ENCODE measurements at places on chromosomes 11 and 22.

- no peak for DNase-seq
Measured at GRCh38 chr11:119187123-119187892, 2.0 kb downstream of the NHERF4 start.

DNA sequence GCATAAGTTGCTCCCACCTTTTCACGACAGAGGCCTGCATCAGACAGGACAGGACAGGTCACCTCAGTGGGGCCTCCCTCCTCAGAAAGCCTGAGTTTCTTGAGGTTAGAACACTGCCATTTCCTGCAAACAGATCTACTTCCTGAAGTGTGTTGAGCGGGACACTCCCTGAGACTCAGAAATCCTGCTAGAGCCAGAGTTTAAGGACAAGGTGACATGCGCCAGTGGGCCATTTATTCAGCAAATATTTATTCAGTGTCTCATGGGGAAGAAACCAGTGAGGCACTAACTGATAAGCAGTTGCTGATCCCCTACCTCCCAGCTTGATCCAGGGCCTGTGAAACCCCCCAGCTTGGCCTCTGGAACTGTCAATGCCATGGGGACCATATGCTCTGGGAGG is 454.6 kb downstream of the SOX6 start:
- DNase-seq = no peak

GRCh38 chr11:86990515-86990914 is 35.3 kb upstream of the FZD4 start:
- DNase-seq = peak; percentile 90

DNA sequence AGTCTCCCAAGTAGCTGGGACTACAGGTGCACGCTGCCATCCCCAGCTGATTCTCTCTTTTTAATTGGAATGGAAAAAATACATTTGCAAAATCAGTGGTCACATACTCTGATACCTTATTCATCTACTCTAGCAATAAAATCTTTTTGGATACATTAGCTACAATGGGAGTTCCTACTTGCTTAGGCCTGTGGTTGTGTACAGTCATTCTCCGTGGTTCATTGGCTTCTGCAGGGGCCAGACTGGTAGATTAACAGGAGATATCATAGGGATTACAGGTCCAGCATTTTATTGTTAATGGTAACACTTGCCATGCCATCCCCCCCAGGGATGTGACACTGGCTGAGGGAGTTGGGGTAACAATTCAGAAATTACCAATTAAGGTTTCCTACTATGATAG is 140.0 kb downstream of the ADAMTS15 start:
- DNase-seq = no peak

GRCh38 chr11:103662880-103663279 is 373.6 kb upstream of the DDI1 start:
- no peak for DNase-seq

DNA sequence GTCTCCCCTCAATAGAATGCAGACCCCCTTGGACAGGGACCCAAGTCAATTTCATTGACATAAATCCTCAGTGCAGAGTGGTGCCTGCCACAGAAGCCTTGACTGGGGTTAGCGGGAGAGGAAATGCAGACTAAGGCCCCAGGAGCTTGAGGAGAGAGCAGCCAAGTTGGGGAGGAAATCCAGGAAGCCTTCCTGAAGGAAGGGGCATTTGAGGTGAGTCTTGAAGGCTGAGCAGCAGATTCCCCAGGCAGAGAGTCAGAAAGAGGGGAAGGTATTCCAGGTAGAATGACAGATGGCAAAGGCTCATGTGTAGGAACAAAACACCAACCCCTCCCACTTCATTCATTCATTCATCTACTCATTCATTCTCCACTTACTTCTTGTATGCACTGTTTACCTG is 10.3 kb downstream of the MYEOV start:
- DNase-seq = no peak

- DNase-seq = no peak
Measured at GRCh38 chr22:19361501-19362103, 69.9 kb downstream of the HIRA start.

- DNase-seq = peak; percentile 90
Measured at GRCh38 chr11:63871962-63872799, 33.3 kb downstream of the MARK2 start.

DNA sequence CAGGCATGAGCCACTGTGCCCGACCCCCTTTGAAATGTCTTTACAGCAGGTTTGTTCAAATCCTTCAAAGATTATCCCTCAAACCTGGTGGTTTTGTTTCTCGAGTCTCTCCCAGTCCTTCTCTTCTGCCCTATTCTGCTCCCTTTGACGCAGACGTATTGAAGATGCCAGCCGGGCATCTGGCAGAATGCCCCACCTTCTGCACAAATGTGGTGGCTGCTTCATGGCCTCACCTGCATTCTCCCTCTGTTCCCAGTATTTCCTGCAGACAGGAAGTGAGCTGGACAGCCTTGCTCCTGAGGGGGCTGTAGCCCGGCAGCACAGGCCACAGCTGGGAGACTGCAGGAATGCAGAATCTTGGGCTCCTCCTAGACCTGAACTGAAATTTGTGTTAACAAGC is 4.8 kb upstream of the NAP1L4 start:
- no peak for DNase-seq

- no peak for DNase-seq
Measured at GRCh38 chr22:40878922-40879321, 17.0 kb upstream of the DNAJB7 start.

DNA sequence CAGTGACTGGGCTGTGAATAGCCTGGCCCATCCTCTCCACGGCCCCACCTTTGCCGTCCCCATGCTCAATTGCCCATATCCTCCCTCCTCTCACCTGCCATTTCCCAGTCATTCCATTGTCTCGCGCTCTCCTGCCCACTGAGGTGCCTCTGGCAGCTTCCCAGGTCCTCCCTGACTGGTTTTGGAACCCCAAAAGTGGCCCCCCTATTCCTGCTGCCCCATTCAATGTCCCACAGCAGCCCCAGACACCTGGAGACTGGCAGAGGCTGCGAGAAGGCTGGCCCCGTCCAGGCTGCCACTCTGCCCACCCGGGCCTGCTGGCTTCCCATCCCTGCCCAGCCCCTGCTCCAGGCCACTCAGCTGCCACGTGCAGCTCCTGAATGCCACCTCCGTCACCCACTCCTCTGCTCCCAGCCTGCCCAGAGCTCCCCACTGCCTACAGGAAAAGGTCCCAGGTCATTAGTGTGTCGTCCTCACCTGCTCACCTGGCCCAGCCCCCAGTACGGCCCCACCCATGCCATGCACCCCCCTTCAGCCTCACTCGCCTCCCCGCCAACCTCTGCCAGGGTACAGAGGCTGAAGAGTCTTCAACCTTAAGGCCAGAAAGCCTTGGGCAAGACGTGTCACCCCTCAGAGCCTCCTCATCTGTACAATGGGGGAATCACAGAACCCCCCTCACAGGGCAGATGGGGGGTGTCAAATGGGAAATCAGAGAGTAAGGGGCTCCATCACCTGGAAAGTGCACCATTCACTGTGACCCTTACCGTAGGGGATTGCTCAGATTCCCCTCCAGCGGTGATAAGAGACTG is 37.5 kb downstream of the KCNJ4 start:
- no peak for DNase-seq

- DNase-seq = no peak
Measured at GRCh38 chr22:27111796-27112672, 454.6 kb downstream of the MIAT start.

DNA sequence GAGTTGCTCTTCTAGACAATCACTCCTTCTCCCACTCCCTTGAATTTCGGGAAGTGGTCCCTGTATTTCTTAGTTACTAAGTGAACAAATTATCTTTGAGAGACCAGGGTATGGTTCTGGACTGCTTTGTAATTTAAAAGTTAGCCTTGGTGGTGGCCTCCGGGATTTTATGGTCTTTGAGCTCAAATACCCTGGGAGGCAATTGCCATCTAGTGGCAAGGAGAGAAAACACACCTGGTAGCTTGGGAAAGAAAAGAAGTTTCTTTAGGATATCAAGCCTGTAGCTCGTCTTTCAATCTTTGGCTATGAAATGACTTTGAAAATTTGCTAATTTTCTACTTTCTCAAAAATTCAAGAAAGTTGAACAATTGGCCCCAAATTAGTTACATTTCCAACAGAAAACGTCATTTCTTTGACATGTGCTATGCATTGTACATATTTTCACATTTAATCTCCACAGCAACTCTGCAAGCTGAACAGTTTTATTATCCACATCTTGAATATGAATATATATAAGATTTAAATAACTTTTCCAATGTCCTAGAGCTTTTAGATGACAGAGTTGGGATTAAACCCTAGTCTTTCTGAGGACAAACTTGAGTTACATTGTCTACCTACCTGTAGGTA is 39.1 kb downstream of the MMP27 start:
- peak; percentile 69 for DNase-seq

DNA sequence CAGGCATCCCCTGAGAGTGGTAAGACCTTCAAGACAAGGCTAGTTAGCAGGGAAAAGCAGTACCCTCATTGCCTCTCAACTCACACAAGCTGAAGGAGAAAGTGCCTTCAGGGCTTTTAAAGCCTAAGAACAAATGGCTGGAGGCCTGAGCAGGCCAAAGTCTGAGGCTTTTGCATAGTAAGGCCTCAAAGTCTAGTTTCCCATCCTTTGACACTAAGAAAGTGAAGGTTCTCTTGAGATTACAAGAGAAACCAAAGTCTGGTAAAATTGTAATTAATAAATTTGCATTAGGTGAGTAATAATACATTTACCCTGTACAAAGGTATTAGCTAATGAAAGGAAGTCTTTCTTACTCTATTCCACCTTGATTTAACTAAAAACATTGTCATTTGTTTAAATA is 47.0 kb upstream of the CCDC89 start:
- DNase-seq = no peak

- DNase-seq = no peak
Measured at GRCh38 chr11:26958005-26958701, 35.8 kb upstream of the FIBIN start.

GRCh38 chr11:1139441-1140083 is 18.2 kb upstream of the MUC5AC start:
- DNase-seq = no peak

DNA sequence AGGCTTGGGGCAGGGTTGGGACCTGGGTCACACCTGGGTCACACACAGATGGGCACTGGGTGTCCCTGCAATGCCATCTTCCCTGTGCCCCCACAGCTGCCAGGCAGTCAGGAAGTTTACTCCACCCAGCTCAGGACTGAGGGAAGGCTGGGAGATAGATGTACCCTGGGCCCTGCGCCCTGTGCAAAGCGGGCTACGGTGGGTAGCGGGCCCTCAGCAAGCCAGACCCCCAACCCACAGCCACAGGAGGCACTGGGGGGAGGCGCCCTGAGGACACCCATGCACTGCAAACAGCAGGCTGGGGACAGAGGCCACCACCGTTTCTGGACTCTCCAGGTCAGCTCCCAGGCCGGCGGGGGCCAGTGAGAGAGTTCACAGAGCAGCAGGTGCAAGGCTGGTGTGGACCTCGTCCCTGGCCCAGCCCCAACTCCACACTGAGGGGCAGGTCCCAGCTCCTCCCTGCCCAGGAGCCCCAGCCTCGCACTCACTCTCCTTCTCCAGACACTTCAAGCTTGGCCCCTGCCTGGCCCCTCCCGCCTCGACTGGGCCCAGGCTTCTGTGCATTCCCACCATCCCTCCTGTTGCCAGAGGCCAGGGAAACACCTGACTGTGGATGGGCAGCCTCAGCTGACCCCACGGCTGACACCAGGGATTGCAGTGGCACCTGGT is 4.9 kb downstream of the DUSP8 start:
- DNase-seq = no peak

DNA sequence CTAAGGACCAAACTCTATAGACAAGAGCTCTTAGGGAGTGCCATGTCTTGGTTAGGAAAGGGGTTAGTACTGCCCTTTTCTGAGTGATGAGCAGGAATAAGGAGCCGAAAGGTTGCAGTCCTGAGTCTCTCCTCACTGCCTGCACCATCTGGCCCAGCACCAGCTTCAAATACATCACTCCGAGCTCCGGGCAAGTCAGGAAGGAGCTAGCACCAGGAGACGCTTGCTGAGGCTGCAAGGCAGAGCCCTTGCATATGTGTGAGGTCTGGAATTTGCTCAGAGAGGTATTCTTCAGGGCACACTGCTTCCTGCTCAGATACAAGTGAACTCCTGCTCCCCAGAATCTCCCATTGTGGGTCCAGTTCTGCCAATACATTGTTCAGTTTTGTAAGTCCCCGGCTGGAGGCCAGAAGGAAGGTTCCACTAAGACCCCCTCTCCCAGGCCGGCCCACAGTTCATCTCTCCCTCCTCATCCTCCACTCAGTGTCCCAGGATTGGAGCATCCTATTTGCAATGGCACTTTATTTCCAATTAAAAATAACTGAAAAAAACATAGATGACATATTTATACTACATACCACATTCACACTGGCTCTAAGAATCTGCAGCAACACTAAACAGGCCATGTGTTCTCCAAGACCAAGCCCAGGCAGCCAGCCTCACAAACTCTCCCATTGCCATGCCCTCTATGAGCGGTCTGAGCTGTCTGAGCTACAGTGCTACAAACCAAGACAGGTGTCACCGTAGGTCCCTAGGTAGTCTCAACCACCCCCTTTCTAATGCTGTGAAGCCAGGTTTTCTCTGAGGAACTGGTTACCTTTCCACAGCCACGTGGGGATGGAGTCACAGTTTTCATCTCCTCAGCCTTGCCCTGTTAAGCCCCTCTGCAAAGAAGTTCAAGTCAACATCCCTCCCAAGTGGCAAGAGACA is 55.1 kb upstream of the SPATA19 start:
- DNase-seq = no peak

DNA sequence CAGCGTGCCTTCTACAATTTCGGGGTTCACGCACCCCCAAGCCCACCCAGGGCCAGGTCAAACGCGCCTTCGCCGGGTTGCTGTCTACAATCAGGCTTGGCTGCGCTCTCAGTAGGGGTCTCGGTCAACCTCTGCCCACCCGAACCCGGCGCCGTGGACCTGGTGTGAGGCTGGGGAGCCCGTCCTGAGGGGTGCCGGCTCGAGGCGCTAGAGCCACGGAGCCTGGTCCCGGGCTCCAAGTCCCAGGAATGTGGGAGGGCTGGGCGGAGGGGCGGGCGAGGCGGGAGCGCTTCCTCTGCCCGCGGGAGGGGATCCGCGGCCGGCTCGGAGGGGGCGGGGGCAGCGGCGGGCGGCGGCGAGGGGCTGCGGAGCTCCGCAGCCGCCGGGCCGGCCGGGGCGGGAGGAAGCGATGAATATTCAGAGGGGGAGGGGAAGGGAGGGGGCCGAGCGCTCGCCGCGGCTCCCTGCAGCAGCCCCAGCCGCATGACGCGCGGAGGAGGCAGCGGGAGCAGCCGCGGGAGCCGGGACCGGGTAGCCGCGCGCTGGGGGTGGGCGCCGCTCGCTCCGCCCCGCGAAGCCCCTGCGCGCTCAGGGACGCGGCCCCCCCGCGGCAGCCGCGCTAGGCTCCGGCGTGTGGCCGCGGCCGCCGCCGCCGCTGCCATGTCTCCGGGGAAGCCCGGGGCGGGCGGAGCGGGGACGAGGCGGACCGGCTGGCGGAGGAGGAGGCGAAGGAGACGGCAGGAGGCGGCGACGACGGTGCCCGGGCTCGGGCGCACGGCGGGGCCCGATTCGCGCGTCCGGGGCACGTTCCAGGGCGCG is at the start of gene PTPRJ:
Gene PTPRJ, plus strand, starts transcription at position 472 of the 819 bp plus-strand sequence. CDS start 354 bp downstream, outside the sequence.
- DNase-seq = peak; percentile 91

DNA sequence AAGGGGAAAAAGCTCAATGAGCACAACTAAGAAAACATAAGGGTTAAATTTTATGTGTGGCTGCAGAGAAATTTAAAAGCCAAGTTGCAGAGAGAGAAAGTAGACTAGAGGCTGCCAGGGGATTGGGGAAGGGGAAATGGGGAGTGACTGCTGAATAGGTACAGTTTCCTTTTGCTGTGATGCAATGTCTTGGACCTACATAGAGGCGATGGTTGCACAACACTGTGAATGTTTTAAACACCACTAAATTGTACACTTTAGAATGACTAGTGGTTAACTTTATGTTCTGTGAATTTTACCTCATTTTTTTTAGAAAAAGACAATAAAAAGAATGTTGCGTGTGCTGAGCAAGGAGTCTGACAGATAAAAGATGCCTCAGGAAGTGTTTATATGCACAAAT is 36.5 kb downstream of the TENM4 start:
- no peak for DNase-seq

GRCh38 chr11:133343951-133344350 is 188.3 kb downstream of the OPCML start:
- peak; percentile 83 for DNase-seq
